ENCODE measurements at places on chromosomes 7 and 10. TPM values are rescaled to one million over a fixed set of nuclear protein-coding genes. Genes with fewer than 3 reads are reported as not detected.

The PLAU gene
- 0.45 TPM for polyA plus RNA-seq

The CRTAC1 gene
- polyA plus RNA-seq = not detected

The PRKCQ gene
- 0.13 TPM for polyA plus RNA-seq

The CPN1 gene
- 35.1 TPM for polyA plus RNA-seq

The CDHR1 gene
- polyA plus RNA-seq = 0.01 TPM

The PAPOLB gene
- polyA plus RNA-seq = not detected

DNA sequence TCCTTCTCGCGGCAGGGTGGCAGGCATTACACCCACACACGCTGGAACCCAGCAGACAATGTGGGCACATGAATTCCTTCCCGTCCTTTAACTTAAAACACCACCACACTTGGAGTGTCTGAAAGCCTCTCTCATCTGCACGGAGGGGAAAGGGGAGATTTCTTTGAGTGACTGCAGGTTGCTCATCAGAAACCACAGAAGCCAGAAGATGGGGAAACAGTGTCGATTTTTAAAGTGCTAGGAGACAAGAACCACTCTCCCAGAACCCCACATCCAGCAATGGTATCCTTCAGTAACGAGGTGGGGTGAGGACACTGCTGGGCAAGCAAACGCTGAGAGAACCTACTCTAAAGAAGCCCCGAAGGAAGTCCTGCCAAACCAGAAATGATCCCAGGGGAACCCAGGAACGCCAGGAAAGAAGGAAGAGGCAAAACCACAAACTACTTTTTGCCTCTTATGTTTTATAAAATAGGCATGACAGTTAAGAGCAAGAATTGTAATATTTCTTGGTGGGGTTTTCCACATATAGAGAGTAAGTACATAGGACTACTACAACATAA is 254.3 kb downstream of the ELFN1 start:
- H3K27ac ChIP-seq = no peak overlapping the region
- H3K36me3 ChIP-seq = peaks cover 5% of the 10 kb centered on the region
- peaks cover 10% of the 10 kb centered on the region for H3K4me1 ChIP-seq
- DNase-seq = no peak
- H3K27me3 ChIP-seq = no peaks in the 10 kb centered on the region

GRCh38 chr7:94655126-94655847 is 646 bp downstream of the SGCE start:
- peak overlapping the region; percentile 57 for H3K4me3 ChIP-seq
- peaks cover 38% of the 10 kb centered on the region for H3K4me1 ChIP-seq
- H3K27me3 ChIP-seq = no peaks in the 10 kb centered on the region
- H3K27ac ChIP-seq = peak overlapping the region; percentile 78

DNA sequence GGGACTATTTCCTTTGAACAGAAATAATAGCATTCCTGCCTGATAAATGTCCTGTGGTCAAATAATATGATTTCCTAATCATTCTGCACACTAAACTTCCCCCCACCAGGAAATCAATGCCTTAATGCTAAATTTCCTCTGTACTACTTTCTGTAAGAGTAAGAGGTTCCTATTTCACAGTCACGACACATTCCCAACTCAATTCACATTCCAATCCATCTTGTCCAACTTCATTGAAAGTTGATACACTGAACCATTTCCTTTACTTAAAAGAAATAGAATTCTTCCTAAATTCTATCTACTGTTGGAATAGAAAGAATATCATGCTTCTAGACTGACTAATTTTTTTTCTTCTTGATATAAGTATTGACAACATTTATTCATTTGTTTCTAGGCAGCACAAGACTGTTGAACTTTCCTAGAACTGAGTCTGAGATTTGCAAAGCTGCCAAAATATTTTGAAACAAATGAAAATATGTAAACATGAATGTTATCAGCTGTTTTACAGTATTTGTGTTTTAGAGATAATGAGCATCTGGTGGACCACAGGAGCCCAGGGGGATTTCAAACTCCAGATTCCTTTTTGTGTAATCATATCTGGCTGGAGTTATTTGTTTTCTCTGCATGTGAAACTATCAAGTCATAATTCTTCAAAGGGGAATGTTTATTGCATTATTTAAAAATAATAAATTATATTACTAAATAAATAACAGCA is 121.5 kb downstream of the TPST1 start:
- no peak for DNase-seq
- H3K27me3 ChIP-seq = no peaks in the 10 kb centered on the region
- no peak overlapping the region for H3K4me3 ChIP-seq

- no peak overlapping the region for H3K27ac ChIP-seq
- no peak for DNase-seq
- no peak overlapping the region for H3K4me3 ChIP-seq
Measured at GRCh38 chr10:97718178-97718577, 4.6 kb downstream of the MARVELD1 start.

GRCh38 chr7:17209101-17209500 is 89.4 kb upstream of the AHR start:
- no peaks in the 10 kb centered on the region for H3K27me3 ChIP-seq
- no peaks in the 10 kb centered on the region for H3K36me3 ChIP-seq
- H3K4me3 ChIP-seq = no peak overlapping the region
- DNase-seq = no peak

GRCh38 chr7:7595451-7595850 is 28.8 kb downstream of the MIOS start:
- peaks cover 8% of the 10 kb centered on the region for H3K4me1 ChIP-seq
- no peak overlapping the region for H3K4me3 ChIP-seq
- peaks cover 28% of the 10 kb centered on the region for H3K36me3 ChIP-seq
- H3K27ac ChIP-seq = no peak overlapping the region
- no peaks in the 10 kb centered on the region for H3K27me3 ChIP-seq

GRCh38 chr7:156220701-156221100 is 408.4 kb upstream of the SHH start:
- no peak overlapping the region for H3K4me3 ChIP-seq
- peaks cover 13% of the 10 kb centered on the region for H3K4me1 ChIP-seq
- H3K36me3 ChIP-seq = no peaks in the 10 kb centered on the region
- peaks cover 69% of the 10 kb centered on the region for H3K27me3 ChIP-seq
- no peak overlapping the region for H3K27ac ChIP-seq

GRCh38 chr10:62873866-62874265 is 57.7 kb upstream of the EGR2 start:
- no peak overlapping the region for H3K4me3 ChIP-seq
- DNase-seq = no peak
- H3K4me1 ChIP-seq = no peaks in the 10 kb centered on the region
- no peaks in the 10 kb centered on the region for H3K27me3 ChIP-seq
- H3K36me3 ChIP-seq = no peaks in the 10 kb centered on the region

- H3K27me3 ChIP-seq = no peaks in the 10 kb centered on the region
- no peak overlapping the region for H3K4me3 ChIP-seq
- peaks cover 11% of the 10 kb centered on the region for H3K4me1 ChIP-seq
- no peak for DNase-seq
Measured at GRCh38 chr10:78688230-78688900, 380.4 kb upstream of the ZMIZ1 start.

- H3K36me3 ChIP-seq = no peaks in the 10 kb centered on the region
- H3K4me1 ChIP-seq = peaks cover 37% of the 10 kb centered on the region
- peaks cover 9% of the 10 kb centered on the region for H3K27me3 ChIP-seq
- DNase-seq = peak; percentile 59
- H3K27ac ChIP-seq = no peak overlapping the region
- H3K4me3 ChIP-seq = no peak overlapping the region
Measured at GRCh38 chr10:30182191-30183054, 123.0 kb upstream of the JCAD start.

GRCh38 chr7:2873686-2874551 is 29.8 kb upstream of the GNA12 start:
- peaks cover 15% of the 10 kb centered on the region for H3K4me1 ChIP-seq
- peaks cover 10% of the 10 kb centered on the region for H3K27me3 ChIP-seq
- no peak overlapping the region for H3K27ac ChIP-seq
- no peaks in the 10 kb centered on the region for H3K36me3 ChIP-seq
- no peak for DNase-seq

GRCh38 chr7:1999278-1999984 is 233.3 kb downstream of the MAD1L1 start:
- no peak for DNase-seq
- H3K36me3 ChIP-seq = peaks cover 2% of the 10 kb centered on the region
- H3K4me3 ChIP-seq = no peak overlapping the region
- H3K27me3 ChIP-seq = no peaks in the 10 kb centered on the region

GRCh38 chr10:5504146-5505072 is 5.0 kb upstream of the CALML5 start:
- no peak overlapping the region for H3K4me3 ChIP-seq
- H3K4me1 ChIP-seq = peaks cover 69% of the 10 kb centered on the region
- H3K36me3 ChIP-seq = no peaks in the 10 kb centered on the region
- no peak overlapping the region for H3K27ac ChIP-seq

GRCh38 chr10:14192746-14193145 is 138.0 kb downstream of the FRMD4A start:
- H3K4me1 ChIP-seq = no peaks in the 10 kb centered on the region
- H3K4me3 ChIP-seq = no peak overlapping the region
- H3K27ac ChIP-seq = no peak overlapping the region

DNA sequence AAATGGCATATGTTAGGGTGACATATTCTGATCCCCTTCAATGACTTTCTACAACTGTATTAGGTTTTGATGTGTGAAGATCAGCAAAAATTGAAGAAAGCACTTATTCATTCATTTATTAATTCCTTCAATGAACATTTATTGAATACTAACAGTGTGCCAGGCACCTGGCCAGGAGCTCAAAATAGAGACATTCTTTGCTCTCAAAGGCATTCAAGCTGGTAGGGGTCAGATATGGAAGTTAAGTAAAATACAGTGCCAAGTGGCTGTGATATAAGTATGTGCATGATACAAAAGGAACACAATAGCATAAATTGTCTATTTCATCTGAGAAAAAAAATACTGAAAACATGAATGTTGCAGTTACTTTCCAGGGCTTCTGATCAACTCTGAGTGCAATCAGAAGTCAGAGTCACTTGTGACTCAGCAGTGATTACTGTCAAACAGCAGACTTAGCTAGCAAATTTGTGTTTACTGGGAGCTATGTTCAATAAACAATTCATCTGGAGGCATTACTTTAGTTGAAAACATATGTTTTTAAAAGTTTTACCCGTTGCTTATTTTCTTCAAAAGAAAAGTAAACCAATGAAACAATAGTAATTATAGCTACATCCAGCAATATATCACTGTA is 60.4 kb upstream of the CACNB2 start:
- H3K27ac ChIP-seq = no peak overlapping the region
- no peak overlapping the region for H3K4me3 ChIP-seq
- no peaks in the 10 kb centered on the region for H3K36me3 ChIP-seq
- no peak for DNase-seq

DNA sequence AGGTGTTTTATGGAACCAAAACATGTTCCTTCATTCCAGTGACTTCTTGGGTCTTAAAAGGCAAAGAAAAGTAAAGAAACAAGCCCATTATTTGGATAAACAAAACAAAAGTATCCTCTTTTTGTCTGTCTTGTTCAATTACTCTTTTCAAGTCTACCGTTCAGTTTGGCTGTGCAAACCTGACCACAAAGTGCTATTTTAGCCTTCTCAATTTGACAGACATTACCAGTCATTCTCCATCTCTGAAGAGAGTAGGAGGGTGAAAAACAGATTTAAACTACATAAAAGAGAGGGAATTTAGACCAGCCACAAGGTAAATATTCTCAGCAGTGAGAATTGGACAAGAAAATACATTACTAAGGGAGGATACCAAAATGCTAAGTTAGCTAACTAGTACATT is 145.2 kb downstream of the GRM3 start:
- DNase-seq = no peak
- no peaks in the 10 kb centered on the region for H3K27me3 ChIP-seq
- no peak overlapping the region for H3K27ac ChIP-seq
- H3K4me3 ChIP-seq = no peak overlapping the region
- H3K36me3 ChIP-seq = no peaks in the 10 kb centered on the region

Data from HepG2 (cell line).